Thymus (tissue), 14 donors: ENCODE measurements at places on chromosomes 5 and 9. TPM values are rescaled to one million over a fixed set of nuclear protein-coding genes. Genes with fewer than 3 reads are reported as not detected.

NTNG2 gene
- 1.7 TPM for polyA plus RNA-seq

NKD2 gene
- 12.4 TPM for polyA plus RNA-seq

PCDHGC4 gene
- 0.05 TPM for polyA plus RNA-seq

EQTN gene
- 0.21 TPM for polyA plus RNA-seq

TPPP gene
- polyA plus RNA-seq: 0.64 TPM

PTGER4 gene
- polyA plus RNA-seq: 25.2 TPM

OXCT1 gene
- 44.1 TPM for polyA plus RNA-seq

SAXO1 gene
- 0.02 TPM for polyA plus RNA-seq

FOXD1 gene
- polyA plus RNA-seq: 0.23 TPM

NR4A3 gene
- 13.6 TPM for polyA plus RNA-seq

ZNF883 gene
- polyA plus RNA-seq: 1.6 TPM

WDR36 gene
- polyA plus RNA-seq: 11.8 TPM

GADD45G gene
- polyA plus RNA-seq: 21.0 TPM

PCDHGA4 gene
- 0.11 TPM for polyA plus RNA-seq

GARNL3 gene
- 1.5 TPM for polyA plus RNA-seq

DPYSL3 gene
- 9.2 TPM for polyA plus RNA-seq

DYNC2I2 gene
- 37.5 TPM for polyA plus RNA-seq

S100Z gene
- polyA plus RNA-seq: 1.6 TPM

UGT3A2 gene
- 0.30 TPM for polyA plus RNA-seq

SHOC1 gene
- 0.14 TPM for polyA plus RNA-seq

OR1J2 gene
- polyA plus RNA-seq: not detected

NUTM2G gene
- 0.02 TPM for polyA plus RNA-seq

PCDHGB1 gene
- polyA plus RNA-seq: 0.11 TPM

COL15A1 gene
- polyA plus RNA-seq: 3.8 TPM

PTPN3 gene
- 9.5 TPM for polyA plus RNA-seq

PCDHGB2 gene
- 0.21 TPM for polyA plus RNA-seq

ADRA1B gene
- 0.18 TPM for polyA plus RNA-seq

FREM1 gene
- polyA plus RNA-seq: 2.1 TPM

SLCO6A1 gene
- 0.37 TPM for polyA plus RNA-seq

IFNK gene
- polyA plus RNA-seq: 0.52 TPM
